ENCODE measurements at places on chromosomes 7 and 10.

GRCh38 chr7:86226191-86226590 lies 417.5 kb upstream of the GRM3 start:
- no peak for DNase-seq

GRCh38 chr10:93852476-93853095 lies 41.2 kb upstream of the SLC35G1 start:
- DNase-seq = no peak

- DNase-seq = no peak
Observed at GRCh38 chr10:33334153-33334804, at the start of gene NRP1. TSS of gene NRP1 (minus strand) at chr10:33334667. CDS start at chr10:33334382, 285 bp downstream.

GRCh38 chr10:123642697-123643096 lies 23.5 kb upstream of the GPR26 start:
- DNase-seq = no peak

GRCh38 chr7:129163875-129164544 lies 19.5 kb downstream of the TSPAN33 start:
- no peak for DNase-seq
